Stimulated activated CD8-positive, alpha-beta memory T cell treated with anti-CD3 and anti-CD28 coated beads, Interleukin-4, amount 100 ng/mL, for 1 hour (primary cell): ENCODE measurements at places on chromosomes 3 and 15.

DNA sequence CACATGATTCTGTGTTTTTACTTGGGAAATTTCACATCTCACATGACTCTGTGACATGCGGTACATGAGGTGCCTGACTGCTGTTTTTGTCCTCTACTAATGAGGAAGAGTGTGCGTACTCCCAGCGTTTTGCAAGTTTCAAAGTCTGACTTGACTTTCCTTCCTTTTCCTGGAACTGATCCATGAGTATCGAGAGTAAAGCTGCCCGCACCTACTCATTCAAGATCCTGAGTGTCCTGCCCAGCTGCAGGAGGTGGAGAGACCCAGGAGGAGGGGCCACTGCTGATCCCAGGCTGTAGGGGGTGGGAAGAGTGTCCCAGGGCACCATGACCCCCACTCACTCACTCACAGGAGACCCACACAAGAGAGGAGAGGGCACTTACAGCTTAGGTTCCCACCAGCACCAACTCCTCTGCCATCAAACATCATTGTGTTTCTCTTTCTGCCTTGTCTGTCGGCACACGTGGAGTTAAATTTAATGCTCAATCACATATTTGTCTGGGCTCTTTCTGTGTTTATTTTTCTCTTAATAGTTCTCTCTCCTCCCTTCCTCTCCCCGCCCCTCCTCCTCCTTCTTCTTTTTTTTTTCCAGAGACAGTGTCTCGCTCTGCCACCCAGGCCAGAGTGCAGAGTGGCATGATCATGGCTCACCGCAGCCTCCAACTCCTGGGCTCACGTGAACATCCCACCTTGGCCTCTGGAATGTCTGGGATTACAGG is 1.4 kb downstream of the CCR5AS start:
- DNase-seq, result no peak

DNA sequence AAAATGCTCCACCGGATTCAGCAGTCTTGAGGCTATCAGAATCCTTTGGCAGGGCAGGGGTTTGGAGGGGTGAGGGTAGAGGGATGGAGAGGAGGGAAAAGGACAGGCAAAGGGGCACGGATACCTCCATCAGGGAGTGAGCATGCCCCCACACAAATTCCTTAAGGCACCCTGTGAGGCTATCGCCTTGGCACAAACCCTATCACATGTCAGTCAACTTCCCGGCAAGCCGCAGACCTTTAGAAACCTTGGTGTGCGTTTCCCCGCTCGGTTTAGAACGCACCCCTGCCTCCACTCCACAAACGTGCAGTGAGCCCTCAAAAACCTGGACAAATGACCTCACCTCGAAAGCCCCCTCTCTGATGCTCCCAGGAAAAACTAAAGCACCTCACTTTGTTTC is 422 bp upstream of the SETMAR start:
- no peak for DNase-seq

GRCh38 chr15:72341361-72341760 is 21.4 kb upstream of the CELF6 start:
- no peak for DNase-seq

DNA sequence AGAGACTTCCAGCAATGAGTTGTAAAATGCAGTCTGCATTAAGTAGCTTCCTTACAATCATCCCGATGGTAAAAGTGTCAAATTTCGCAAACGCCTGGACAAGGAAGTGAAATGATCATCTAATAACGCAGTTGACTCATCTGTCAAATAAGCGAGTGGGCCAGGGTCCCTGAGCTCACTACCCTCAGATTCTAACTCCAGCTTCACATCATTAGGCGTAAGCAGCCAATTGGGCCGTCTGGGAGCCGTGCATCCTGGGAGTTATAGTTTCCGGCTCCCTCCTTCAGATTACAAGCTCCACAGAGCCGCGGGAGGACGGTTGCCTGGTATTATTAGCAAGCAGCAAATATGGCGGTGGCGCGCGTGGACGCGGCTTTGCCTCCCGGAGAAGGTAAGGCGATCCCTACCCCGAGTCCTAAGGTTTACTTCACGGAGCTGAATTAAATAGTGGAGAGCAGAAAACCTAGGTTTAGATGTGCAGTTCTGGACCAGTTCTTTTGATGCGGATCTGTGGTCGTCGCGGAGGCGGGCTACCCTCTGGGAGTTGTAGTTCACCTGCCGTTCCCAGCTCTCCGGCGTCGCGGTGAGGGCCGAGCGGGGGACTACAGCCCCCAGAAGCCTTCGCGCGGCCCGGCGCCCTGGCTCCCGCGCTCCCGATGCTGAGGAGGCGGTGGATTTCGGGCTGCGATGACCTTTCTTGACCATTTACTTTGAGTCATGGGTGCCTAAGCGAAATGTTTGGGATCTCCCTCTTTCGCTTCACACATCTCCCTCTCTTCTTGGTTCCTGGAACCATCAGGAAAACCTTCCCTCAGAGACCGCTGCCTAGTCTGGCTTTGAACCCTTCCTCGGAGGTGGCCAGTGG is at the start of gene CEP97:
Gene CEP97 (plus strand): TSS at position 286 of the 865 bp plus-strand sequence. CDS start 63 bp downstream, at position 349.
- peak; percentile 65 for DNase-seq

GRCh38 chr3:158663246-158663645 is 9.2 kb downstream of the LXN start:
- DNase-seq, result no peak

DNA sequence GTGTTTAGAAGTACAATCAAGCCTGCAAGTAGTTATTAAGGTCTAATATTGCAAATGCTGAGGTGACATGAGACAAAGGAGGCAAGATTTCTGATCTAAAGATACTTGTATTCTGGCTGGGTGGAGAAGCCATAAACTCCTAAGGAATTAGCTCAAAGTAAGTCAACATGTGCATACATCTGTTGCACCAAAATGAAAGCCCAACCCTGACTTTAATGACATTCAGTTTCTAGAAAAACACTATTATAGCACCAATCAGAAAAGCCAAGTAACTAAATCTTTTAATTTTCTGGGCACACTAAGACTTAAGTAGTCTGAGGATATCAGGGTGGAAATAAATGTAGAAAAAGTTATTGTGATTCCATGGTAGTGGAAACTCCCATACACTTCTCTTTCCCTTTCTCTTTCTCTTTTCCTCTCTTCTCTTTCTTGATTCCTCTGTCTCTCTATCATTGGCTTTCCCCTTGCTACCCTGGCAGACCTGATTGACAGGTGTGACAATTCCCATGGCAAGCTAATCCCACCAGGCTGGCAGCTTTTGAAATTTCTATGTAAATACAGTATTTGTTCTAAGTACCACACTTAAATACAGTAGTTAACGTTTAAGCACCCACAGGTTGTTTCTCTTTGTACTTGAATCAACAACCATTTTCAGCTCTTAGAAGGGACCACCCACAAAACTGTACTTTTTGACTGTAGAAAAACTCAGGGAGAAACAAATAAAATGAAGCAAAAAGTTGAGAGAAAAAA is 528.4 kb upstream of the SEMA6D start:
- no peak for DNase-seq

GRCh38 chr15:62969442-62970089 is 73.0 kb upstream of the TPM1 start:
- no peak for DNase-seq

- DNase-seq, result no peak
Observed at GRCh38 chr3:127787071-127787490, 35.2 kb downstream of the MGLL start.
